H4 (cell line): ENCODE measurements at places on chromosomes 7 and 10. TPM values are rescaled to one million over a fixed set of nuclear protein-coding genes. Genes with fewer than 3 reads are reported as not detected.

DNA sequence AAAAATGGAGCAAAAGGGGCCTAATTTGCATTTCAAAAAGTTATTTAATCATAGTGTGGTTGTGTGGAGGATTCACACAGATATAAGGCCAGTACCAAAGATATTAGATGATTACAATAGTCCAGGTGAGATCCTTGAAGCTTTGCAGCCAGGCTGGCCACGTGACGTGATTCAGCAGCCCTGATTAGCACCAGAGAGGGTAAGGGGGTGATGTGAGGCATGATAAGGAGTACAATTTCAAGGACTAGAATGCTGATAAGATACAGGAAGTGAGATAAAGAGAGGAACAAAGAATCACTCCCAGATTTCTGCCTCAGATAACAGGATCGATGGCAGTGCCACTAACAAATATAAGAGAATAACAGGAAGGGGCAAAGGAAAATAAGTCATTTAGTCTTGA, 108.4 kb upstream of the PALS2 start:
- DNase-seq, result no peak

- peak; percentile 98 for DNase-seq
Observed at GRCh38 chr7:21616796-21617436, 74.1 kb downstream of the DNAH11 start.

DNA sequence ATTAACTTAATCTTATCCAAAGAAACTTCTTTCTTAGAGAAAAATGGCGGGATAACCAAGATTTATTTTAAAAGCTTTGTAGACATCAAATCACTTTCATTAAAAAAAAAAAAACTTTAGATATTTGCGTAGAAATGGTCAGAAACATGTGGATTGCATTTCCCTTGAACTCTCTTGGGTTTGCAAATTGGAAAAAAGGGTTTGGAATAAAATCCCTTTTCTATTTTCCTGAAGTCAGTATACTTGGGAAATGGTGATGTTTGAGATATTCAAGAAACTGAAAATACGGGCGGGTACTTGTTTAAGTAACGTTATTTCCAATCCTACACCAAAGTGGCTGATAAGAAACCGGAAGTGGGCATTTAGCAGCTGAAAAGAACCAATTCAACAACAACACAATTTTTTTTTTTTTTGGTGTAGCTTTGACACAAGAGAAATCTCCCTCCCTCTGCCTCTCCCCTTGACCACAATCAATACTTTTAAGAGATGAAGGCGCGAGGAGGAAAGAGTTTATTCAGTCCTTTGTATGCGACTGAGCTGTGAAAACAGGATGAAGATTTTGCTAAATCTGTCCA, 13.7 kb upstream of the GFRA1 start:
- DNase-seq, result no peak

DNA sequence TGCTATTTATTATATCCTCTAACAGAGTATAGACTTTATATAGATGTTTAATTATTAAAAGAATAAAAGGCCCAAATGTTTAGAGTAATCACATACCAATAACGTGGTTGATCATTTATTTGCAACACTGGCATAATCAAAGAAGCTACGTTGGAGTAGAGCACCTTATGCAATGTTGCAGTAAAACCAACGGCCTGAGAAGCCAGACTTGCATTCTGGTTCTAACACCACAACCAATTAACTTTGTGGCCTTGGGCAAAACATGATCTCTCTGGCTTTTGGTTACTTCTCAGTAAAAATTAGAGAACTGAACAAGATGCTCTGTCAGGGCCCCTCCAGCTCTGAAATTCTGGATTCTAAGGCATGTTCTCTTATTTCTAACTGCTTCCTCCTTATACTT, 476.2 kb downstream of the GRM8 start:
- no peak for DNase-seq

TAS2R3 gene
- total RNA-seq, result 0.08 TPM in 1 of 2 replicates, not detected in the other

DNA sequence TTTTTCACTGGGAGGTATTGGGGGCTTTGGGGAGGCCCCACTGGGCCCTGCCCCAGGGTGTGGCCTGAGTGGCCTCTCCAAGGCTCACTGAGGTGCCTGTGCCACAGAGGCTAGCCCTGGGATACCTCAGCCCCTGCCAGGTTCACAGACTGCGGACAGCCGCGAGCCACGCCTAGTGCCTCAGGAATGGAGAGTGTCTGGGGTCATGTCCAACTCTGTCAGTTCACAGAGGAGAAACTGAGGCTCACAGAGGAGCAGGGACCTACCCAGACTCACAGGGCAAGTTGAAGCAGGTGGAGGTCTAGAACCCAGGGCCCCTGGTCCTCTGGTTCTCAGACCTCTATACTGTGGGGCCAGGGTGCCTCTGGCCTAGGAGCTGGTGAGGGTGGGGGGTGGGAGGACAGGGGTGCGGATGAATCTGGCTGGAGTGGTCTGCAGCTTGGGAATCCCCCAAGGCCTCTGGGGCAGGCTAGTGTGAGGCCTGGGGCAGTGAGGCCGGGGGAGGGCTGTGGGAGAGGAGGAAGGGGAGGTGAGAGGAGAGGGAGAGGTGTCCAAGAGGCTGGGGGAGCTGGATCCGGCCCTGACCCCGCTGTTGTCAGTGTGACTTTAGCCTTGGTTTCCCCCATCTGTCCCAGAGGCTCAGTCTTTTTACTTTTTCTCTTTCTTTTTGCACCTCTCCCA, 20.0 kb downstream of the NEURL1 start:
- no peak for DNase-seq

GRID1 gene
- 1.7 and 2.4 TPM in 2 replicates for total RNA-seq

ADIRF gene
- not detected in 2 replicates for total RNA-seq

DNA sequence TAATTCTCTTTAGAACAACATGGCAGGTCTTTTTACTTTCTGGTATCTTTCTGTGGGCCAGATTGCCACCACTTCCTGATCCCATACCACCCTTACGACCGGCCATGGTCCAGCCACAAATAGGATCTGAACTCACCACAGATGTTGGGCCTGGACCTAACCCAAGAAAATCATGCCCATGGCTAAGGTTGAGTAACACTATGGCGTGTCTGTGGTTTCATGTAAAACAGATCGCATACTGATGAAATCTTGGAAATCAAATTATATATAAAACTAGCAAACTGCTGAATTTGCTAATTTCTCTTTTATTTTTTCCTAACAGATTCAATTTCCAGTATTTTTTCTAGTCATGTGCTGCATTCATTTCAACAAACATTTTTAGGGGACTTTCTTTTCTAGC, 77.2 kb downstream of the CH25H start:
- DNase-seq, result peak; percentile 92

- DNase-seq, result no peak
Observed at GRCh38 chr10:88097092-88097516, 233.7 kb downstream of the PTEN start.

DNA sequence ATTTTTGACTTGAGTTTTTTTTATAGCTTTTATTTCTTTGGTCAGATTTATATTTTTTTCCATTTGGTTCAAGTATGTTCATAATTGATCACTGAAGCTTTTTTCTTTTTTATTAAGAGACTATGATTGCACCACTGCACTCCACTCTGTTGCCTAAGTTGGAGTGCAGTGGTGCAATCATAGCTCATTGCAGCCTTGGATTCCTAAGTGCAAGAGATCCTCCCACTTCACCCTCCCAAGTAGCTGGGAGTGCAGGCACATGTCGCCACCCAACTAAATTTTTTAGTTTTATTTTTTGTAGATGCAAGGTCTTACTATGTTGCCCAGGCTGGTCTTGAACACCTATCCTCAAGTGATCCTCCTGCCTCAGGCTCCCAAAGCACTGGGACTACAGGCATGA, 97.7 kb upstream of the KIF5B start:
- DNase-seq, result no peak

DNA sequence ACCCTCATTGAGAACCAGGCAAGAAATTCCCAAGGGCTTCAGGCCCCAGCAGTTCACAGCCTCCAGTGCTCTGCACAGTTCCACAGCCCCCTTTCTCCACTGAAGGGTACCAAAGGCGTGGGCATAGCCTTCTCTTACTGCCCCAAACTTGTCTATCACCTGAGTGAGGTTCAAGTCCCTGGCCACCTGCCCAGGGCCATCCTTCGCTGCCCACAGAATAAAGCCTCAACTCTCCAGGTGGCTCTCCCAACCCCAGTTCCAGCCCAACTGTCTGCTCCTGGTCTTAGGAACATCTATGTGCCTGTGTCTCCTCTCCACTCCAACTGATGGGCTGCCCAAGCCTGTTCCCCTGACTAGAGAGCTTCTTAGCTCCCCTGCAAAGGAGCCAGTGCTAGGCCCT, 79.1 kb downstream of the FAM53B start:
- DNase-seq, result no peak

- no peak for DNase-seq
Observed at GRCh38 chr7:131564640-131565039, 8.2 kb upstream of the PODXL start.
